ENCODE measurements at places on chromosomes 5 and 9.

DNA sequence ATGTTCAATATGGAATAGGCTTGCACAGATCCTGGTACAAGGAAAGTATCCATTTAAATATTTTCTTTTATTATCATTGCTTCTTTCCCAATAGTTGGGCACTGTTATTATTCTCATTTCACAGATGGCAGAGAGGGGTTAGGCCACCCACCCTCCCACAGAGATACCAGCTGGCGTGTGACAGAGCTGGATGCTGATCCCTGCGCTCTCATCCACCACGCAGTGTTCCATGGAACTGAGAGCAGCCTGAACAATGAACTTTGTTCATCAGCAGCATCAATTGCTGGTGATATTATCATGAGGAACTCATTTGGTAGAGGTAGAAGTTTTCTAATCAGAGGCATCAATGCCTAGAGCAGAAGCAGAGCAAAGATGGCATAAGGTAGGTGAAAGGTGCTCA lies 227.9 kb downstream of the ESM1 start:
- DNase-seq, result no peak

DNA sequence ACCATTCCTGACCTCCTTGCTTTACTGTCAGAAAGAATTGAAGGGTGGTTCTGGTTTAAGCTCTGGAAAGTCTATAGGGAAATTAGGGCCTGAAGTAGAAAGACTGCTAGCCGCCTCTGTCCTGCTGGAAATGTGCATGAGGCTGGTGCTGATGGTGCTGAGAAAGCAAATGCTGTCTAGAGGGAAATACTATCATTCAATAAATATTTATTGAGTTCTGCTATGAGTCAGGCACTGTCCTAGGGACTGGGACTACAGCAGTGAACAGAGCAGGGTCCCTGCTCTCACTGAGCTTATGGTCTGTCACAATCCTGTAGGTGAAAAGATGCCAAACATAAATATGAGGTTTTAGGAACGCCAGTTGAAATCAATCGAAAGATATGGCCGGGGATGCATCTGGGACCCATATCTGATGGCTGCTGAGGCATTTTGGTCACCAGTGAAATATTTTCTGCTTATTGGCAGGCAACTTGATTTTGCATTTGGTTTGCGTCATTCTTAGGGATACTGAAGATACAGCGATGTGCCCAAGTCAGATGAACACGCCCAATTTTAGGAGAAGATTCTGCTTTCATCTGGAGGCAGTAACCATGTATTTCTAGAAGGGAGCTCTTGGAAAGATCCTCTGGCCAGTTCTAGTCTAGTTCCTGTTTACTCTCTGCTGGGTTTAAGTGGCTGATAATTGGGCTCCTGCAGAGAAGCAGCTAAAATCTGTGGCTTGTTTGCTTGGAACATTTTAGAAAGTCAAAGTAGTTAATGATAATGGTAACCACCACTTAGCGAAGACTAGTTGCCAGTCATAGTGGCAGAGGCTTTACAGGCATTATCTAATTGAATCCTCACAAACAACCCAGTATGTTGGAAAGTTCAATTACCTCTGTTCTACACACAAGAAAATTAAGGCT lies 73.3 kb downstream of the INSYN2B start:
- peak; percentile 43 for DNase-seq

GRCh38 chr5:59356813-59357380 lies 536.6 kb downstream of the PDE4D start:
- no peak for DNase-seq

GRCh38 chr9:1303932-1304331 lies 253.8 kb downstream of the DMRT2 start:
- DNase-seq, result no peak

GRCh38 chr5:179472641-179473040 lies 77.7 kb upstream of the RUFY1 start:
- no peak for DNase-seq

GRCh38 chr5:38466424-38467189 lies 89.8 kb downstream of the LIFR start:
- DNase-seq, result no peak

- DNase-seq, result peak; percentile 79
These were observed 574.7 kb upstream of the MEF2C start for GRCh38 chr5:89457411-89458331.

GRCh38 chr5:140875085-140876065 lies at the start of gene PCDHA12:
TSS of gene PCDHA12 (plus strand) at chr5:140875308. CDS start at chr5:140875473, 165 bp downstream.
- no peak for DNase-seq

- DNase-seq, result no peak
These were observed 53.3 kb downstream of the NREP start for GRCh38 chr5:111703662-111704061.

DNA sequence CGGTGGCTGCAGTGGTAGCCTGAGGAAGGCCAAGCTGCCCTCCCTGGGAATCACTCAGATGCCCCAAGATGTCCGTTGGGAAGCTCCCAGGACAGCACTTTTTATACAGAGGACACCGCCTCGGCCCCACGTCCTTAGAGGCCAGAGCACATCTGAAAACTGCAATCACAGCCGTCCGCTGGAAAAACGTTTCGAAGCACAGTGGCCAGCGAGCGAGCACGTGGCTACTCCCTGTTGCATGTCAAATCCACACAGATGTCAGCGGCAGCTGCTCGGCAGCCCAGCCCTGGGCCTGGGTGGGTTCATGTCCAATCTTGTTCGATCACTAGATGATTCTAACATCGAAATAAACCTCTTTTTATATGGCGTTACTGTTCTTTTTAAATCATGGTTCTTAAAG lies 8.9 kb downstream of the PPP1R26 start:
- DNase-seq, result no peak

DNA sequence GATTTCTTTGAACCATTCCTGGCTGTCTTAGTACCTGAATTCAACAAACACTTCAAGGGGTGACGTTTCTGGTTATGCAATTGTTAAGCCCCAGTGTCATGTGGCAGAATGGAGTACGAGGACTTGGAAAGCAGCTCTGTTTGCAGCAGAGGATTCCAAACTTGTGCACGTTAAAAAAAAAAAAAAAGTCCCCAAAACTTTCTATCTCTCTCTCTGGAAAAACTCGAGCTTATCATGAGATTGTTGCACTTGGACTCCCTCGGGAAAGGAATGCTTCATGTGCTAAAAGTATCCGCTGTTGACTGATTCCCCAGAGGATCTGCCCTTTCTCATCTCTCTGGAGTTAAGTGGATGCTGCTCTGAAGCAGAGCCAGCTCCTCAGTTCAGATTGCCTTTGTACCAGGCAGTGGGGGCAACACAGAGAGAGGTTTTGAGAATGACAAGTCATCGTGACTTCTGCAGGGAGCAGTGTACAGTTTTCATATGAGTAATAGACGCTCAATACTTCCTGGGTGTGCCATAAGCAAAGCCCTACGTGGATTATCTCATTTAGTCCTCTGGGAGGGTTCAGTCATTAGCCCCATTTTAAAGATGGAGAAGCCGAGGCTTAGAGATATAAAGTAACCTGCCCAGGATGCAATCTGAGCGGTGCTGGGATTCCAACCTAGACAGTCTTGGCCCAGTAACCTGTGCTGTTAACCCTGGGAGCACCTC lies 28.1 kb downstream of the TMOD1 start:
- DNase-seq, result no peak

DNA sequence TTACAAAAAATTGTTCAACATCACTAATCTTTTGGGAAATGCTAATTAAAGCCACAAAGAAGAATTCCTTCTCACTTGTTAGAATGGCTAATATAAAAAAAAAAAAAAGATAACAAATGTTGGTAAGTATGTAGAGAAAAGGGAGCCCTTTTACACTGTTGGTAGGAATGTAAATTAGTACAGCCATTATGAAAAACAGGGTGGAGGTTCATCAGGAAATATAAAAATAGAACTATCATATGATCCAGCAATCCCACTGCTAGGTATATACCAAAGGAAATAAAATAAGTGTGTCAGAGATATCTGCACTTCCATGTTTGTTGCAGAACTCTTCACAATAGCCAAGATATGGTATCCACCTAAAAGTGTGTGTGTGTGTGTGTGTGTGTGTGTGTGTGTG lies 83.5 kb upstream of the RGMB start:
- DNase-seq, result no peak

- DNase-seq, result no peak
These were observed 92.4 kb downstream of the PRDM6 start for GRCh38 chr5:123181394-123181801.

DNA sequence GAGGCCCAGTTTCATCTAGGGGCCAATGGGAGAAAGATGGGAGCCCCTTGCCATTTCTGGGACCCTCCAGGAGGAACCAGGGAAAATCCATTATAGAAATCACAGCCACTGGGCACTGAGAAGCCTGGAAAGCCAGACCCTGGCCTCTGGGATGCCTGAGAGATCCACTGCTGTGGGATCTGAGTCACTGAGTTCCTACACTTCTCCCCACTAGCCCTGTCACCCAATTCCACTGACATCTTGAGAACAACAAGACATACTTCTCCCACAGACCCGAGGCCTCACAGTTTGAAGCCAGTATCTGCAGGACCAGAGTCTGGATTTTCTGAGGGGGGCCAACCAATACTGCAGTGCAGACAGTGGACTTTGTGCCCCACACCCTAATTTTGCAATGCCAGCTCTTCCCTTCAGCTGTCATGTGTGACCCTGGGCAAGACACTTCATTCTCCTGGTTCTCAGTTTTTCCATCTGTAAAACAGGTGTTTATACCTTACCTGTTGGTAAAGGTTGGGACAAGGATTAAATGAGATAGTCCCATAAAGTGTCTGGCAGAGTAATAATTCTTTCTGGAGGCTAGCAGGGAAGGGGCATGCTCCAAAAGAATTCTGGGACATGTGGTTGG lies 46.5 kb downstream of the CXXC5 start:
- no peak for DNase-seq

DNA sequence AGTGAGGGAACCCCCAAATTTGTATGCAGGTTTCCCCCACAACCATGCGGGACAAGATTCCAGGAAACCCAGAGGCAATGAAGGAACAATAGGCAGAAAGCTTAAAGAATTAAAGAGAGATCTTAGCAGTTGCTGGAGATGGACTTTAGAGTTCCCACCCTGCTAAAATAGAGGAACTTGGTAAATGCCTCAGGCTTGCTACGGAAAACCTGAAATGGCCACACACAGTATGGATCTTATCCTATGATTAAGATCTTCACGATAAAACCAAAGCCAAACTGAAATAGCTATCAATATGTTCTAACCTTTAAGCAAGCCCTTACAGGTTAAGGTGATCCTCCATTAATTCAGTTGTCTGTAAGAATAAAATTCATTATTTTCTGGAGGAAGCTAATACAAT lies 148.3 kb downstream of the RANBP17 start:
- no peak for DNase-seq

DNA sequence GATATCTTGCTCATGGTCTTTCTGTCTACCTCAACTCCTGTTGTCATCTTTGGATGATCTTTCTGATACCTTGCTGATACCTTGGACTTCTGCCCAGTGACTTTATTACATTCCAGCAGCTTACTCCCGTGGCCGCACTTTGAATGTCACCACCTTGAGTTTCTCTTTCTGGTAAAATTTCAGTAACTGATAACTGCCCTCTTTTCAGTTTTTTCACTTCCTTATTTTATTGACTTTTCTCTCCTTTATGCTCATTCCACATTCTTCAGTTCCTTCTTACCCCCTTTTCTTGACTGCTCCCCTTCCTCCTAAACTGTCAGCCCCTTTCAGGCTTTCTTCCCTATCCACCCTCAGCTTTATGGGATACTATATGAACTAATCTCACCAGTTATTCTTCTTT lies 7.0 kb upstream of the FBXO4 start:
- no peak for DNase-seq

DNA sequence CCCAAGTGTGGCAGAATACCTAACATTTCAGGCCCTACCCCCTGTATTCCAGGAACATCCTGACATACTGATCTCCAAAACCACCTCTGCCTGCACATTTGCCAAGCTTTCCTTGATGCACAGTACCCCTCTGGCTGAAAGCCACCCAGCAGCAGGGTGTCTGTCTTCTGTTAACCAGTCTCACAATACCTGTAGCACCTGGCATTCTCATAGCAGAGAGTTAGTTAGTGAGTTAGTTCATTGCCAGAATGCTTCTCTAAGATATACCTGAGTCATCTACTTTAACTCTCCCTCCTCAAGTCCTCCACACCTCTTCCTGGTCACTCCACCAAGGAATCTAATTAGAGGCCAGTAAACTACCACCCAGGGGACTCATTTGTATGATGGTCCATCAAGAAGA lies 46.1 kb upstream of the IL7R start:
- DNase-seq, result no peak

- DNase-seq, result peak; percentile 90
These were observed 277.2 kb upstream of the SLC24A2 start for GRCh38 chr9:20065796-20066700.

DNA sequence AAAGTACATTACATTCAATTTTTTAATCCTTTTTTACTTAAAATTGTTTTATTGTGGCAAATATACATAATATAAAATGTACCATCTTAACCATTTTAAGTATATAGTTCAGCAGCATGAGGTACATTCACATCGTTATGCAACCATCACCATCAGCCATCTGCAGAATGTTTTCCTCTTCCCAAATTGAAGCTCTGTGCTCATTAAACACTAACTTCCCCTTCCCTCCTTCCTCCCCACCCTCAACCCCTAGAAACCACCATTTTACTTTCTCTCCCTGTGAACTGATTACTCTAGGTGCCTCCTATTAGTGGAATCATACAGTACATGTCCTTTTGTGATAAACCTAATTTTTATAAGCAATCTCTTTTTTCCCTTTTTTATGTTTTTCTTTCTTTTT lies 15.6 kb downstream of the TEX53 start:
- no peak for DNase-seq

GRCh38 chr5:77463905-77464304 lies 28.2 kb downstream of the WDR41 start:
- DNase-seq, result no peak

DNA sequence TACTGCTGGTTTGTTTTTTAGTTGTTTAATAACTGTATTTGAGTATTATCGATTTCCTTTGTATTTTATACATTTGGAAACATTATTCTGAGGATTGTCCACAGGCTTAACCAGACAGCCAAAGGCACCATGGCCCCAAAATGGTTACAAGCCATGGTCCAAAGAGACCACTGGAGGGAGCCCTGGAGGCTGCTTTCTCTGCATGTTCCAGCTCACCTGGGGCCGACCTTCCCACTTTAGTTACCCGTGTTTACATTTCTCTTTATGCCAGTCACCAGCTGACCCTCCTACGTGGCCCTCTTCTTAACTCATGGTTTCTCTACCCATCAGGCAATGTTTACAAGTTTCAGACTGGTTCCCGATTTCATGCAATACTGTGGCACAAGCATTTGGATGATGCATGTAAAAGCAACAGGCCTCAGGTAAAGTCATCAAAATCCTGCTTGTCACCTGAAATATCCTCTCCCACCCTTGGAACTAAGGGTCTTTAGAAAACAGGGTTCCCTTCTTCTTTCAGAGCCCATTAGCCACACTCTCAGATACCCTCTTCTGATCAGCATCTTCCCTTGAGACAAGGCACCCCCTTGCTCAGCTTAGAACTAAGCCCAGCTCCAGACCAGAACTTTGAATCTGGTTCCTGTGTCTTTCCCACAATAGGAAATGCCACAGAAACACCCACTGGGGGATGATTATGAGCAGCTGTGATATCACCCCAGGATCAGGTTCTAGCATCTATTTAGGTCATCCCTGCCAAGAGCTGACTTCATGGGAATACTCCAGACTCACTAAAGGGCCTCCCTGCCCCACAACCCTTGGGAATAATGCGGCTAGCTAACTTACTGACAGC lies 49.9 kb upstream of the GARNL3 start:
- no peak for DNase-seq

- DNase-seq, result no peak
These were observed 44.1 kb upstream of the ACO1 start for GRCh38 chr9:32340361-32340760.

GRCh38 chr9:116504893-116505480 lies 182.1 kb upstream of the TRIM32 start:
- DNase-seq, result no peak
